ENCODE measurements at places on chromosomes 13 and 19.

GRCh38 chr13:20702915-20703779 lies at the start of gene IL17D:
TSS of gene IL17D (plus strand) at chr13:20703699. CDS start at chr13:20704002, 303 bp downstream.
- no peak for DNase-seq

DNA sequence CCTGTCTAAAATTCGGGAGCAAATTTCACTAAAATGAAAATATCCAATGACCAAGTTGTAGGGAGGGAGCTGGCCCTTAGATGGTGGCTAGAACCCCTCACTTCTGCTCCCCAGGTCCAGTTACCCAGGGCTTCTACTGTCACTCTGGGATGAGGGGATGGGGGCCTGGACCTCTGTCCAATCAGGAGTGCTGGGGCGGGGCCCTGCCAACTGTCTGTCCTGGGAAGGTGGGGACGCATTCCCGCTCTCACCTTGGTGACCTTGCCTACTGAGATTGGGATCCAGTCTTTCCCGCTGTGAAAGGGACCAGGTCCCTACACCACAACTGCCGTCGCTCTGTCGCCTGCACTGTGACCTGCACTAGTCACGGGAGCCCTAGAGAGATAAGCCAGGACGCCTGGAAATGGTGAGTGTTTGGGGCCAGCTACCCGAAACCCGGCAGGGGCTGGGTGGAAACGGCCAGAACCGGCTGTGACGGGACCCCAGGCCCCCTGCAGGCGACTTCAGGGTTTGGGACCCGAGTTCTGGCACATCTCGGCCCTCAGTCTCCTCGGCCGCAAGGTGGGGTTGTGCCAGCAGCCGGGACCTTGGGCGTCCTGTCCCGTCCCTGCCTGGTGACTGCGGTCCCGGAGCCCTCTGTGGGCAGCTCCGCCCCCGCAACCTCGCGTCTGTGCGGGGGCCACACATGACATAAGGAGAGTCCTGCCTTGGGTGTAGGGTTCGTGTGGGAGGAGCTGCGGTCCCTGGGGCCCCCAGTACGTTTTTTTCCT lies 22.8 kb downstream of the ZNF20 start:
- DNase-seq = no peak

DNA sequence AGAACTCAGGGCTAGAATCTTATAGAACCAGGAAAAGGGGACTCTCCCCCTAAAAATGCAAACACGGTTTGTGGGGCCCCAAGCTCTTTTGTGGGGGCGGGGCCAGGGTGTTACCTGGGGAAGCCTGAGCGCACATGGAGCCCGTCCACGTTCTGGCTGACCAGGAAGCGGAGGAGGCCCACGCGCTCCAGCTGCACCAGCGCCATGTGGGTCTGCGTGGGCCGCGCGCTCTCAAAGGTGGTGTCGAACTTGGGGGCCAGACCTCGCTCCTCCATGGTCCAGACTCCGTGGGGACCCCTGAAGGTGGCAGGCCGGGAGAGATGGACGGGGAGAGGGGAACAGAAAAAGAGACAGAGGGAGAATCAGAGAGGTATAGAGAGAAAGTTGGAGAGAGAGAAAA lies 3.4 kb downstream of the SIRT6 start:
- no peak for DNase-seq

DNA sequence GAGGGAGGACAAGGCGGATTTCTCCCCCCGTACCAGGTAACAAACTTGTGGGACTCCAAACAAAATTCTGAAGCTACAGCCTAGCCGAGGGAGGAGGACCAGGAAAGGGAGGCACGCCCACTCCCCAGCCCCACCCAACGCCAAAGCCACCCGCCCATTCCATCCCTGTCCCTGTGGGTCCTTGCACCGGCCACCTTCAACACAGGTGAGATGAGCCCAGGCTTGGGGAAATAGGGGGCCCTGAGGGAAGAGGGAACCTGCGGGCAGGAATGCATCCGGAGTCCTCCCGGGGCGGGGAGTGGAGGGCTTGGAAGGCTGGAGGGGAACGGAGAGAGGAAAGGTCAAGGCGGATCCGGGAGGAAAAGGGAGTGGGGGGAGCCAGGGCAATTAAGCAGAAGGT lies at the start of gene BEST2:
Gene BEST2 (plus strand): TSS at position 157 of the 400 bp plus-strand sequence. CDS start 802 bp downstream, outside the sequence.
- DNase-seq = no peak

DNA sequence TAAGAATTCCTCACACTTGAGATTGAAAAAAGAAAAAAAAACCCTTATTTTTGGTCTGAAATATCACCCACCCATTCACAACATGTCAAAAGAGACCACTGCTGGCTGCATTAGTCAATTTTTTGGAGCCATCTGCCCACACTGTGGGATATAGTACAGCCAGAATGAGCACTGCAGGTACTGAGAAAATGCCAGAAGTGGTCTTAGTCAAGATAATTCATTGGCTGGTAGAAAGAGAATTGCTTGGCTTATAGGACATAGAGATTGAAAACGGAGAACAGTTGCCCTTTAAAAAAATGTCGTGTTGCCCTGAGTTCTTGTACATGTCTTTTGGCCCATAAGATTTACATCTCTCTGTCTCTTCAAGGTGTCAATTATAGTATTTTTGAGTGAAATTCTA lies 1899.5 kb downstream of the OLFM4 start:
- no peak for DNase-seq

GRCh38 chr13:105491345-105491744 lies 1044.1 kb downstream of the EFNB2 start:
- DNase-seq = no peak
